LNCaP clone FGC (cell line): ENCODE measurements at places on chromosomes 1 and 21.

DNA sequence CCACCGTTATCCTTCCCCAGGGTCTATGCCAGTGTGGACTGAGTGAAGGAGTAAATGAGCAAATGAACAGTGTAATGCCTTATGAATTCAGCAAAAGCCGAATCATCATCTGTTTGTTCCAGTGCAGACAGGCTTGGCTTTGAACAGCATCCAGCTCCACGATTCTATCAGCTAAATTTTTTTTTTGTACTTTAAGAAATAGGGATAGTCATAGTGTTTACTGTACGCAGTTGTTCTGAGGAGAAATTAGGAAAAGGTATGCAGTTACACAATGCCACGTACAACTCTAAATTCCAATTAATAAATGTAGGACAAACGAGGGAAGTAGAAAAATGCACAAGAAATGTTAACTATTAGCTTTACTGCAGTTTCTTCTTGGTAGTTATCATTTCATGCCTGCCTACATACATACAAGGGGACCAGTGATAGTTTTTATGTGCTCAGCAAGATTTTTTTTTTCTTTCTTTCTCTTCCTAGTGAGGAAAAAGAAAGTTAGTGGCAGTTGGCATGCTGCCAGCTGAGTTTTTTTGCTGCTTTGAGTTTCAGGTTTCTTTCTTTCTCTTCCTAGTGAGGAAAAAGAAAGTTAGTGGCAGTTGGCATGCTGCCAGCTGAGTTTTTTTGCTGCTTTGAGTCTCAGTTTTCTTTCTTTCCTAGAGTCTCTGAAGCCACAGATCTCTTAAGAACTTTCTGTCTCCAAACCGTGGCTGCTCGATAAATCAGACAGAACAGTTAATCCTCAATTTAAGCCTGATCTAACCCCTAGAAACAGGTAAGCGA, at the start of gene IFI44L:
Gene IFI44L (plus strand): TSS at position 646 of the 777 bp plus-strand sequence. CDS start 7,468 bp downstream, outside the sequence.
- no peak for DNase-seq

GRCh38 chr1:240582953-240583352, 29.0 kb downstream of the GREM2 start:
- DNase-seq = no peak

GRCh38 chr1:193451001-193451400, 264.6 kb upstream of the B3GALT2 start:
- DNase-seq = no peak

- DNase-seq = no peak
These were observed 24.2 kb upstream of the CD34 start for GRCh38 chr1:207935166-207935583.

- no peak for DNase-seq
These were observed 110.2 kb downstream of the CRYAA start for GRCh38 chr21:43278766-43279577.

GRCh38 chr1:234659538-234659937, 49.6 kb upstream of the IRF2BP2 start:
- DNase-seq = no peak

- no peak for DNase-seq
These were observed 123.2 kb downstream of the NR5A2 start for GRCh38 chr1:200150721-200151120.

GRCh38 chr1:89954401-89954800, 40.5 kb upstream of the ZNF326 start:
- DNase-seq = no peak

DNA sequence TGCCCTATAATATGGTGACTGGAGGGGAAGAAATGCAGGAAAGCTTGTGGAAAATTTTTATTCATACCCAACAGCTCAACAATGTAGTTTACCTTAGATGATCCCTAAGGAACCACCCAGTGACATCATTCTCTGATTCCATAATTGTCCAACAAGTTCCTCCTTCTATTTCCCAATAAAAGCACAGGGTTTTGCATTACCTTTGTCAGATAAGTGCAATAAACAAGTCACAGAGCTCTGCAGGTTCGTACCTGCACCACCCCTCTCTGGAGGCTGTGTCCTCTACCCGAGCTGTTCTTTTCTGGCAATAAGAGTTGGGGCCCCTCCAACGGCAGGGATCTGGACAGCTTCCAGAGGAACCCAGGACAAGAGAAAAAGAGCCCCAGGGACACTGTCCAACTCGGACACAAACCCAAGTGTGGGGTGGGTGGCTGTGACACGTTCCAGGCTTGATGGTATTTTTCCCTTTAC, 38.8 kb downstream of the RCAN1 start:
- peak; percentile 52 for DNase-seq

- no peak for DNase-seq
These were observed 643 bp downstream of the FNDC5 start for GRCh38 chr1:32869923-32870614.
